ENCODE measurements at places on chromosomes 1 and 21.
A peak's percentile ranks its signal among the peaks of the same experiment; 100 is the strongest.

GRCh38 chr1:174276087-174276486, 116.8 kb downstream of the RABGAP1L start:
- DNase-seq, result no peak

DNA sequence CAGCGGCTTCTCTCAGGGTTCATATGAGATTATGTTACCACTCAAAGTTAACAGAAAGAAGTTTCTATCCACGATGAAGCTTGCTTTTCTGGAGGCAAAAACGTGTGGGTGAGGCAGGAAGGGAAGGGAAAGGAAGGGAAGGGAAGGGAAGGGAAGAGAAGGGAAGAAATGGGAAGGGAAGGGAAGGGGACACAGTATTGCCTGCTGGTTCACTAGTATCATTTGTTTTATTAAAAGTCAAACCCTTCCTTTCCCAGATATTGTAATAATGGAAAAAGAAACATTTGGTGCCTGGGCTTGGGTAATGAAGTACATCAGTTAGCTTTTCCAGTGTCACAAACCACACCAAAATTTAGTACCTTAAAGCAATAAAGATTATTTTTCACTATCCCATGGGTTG, 18.0 kb upstream of the MROH9 start:
- DNase-seq, result no peak

GRCh38 chr1:204837440-204838084, 33.1 kb upstream of the NFASC start:
- peak; percentile 48 for DNase-seq

DNA sequence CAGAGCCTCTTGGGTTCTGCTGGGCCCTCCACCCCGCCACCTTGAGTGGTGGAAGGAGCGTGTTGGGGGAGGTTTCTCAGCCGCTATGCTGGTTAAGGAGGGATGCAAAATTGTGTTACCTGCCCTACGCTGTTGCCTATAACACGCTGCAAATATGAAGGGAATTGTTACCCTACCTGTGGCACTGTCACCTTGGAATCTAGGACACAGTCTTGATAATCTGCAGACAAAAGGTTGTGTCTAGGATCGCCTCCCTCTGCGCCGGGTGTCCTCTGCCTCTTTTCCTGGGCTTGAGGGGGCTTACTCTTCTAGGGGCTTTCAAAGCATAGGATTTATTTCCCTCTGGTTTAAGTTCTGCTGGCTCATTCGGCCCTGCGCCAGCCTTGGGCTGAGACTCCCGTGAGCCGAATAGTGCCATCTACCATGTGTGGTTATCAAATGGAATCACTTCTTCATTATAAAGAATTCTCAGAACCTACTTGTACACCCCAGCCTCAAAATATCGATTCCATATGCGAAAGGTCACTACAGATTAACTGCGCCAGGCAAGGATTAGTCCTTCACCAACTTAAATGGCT, 697 bp downstream of the SLC22A15 start:
- DNase-seq, result no peak

All from ovary (tissue), 10 donors.